ENCODE measurements at places on chromosomes 16 and 17.

- DNase-seq, result no peak
Measured at GRCh38 chr16:86029131-86029741, 130.3 kb downstream of the IRF8 start.

- no peak for DNase-seq
Measured at GRCh38 chr17:1109606-1110540, 69.9 kb downstream of the ABR start.

GRCh38 chr16:86142801-86143236 is 243.9 kb downstream of the IRF8 start:
- DNase-seq, result no peak

DNA sequence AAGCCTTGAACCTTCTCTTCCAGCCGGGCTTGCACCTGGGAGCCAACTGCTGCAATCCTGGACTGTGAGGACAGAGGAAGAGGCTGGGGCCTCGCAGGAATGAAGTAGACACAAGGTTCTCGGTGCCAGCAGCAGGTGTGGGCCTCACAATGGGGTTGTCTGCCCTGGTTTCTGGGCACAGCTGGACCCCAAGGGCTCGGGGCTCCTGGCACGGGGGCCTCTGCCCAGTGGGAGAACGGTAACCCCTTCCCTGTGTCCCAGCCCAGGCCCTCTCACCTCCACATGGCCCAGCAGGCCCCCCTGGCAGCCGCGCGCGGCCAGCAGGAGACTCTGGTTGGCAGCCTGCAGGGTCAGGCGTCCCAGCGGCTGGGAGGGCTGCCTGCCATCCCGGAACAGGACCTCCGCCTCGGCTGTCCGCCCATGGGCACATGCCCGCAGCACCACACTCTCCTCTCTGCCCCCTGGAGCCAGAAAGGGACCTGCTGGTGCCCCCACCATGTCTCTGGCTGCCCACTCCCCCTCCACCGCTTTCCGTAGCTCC is 46.9 kb downstream of the RMI2 start:
- no peak for DNase-seq

DNA sequence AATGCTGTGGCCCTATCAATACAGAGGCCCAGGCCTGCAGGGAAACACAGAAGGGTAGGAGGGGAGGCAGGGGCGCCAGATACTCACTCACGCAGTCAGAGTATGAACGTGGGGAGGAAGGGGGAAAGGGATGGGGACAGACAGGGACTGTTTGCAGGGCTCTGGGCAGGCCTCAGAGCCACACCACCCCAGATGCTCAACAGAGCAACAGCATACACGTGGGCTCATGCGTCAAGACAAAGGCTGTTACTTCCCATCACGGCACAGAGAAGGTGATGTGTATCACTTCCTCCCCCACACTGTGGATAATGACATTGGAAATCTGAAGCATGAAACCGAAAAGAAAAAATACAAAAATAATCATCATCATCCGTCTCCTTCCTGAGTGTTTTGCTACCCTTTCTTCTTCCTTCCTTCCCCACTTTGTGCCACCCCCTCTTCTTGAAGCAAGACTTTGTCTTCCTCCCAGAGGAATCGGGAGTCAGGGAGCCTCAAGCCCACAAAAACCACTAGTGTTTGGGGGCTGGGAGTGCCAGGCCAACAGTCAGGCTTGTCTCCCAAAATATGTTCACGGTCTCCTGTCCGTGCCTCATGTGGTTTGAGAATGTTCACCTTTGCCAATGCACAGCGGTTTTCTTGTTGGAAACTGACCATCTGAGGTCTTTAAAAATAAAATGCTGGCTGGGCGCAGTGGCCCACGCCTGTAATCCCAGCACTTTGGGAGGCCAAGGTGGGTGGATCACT is 20.1 kb downstream of the SLC39A11 start:
- DNase-seq, result no peak

- no peak for DNase-seq
Measured at GRCh38 chr17:20276421-20276820, 190.9 kb downstream of the LGALS9B start.

DNA sequence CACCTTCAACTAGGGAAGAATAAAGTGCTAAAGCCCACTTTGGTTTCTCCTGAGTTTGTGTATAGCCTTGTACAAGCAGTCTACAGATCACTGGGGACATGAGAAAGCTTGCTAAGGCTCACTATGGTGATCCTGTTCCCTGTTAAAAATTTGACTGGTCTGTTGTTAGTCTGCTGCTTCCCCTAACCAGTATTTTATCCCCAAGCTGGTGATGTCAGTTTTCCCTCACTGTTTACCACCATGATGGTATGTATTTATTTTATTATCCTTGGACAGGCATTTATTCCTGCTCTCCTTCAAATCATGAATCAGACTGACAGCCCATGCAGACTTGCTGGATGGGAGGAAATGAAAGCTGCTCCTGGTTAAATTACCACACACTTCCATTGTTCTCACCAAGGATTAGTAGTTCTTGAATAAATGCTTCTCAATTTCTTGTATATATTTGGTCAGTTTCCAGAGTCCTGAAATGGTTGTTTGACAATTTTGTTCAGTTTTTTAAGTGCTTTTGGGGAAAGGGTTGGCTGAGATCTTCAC is 99.6 kb downstream of the CA4 start:
- DNase-seq, result no peak

DNA sequence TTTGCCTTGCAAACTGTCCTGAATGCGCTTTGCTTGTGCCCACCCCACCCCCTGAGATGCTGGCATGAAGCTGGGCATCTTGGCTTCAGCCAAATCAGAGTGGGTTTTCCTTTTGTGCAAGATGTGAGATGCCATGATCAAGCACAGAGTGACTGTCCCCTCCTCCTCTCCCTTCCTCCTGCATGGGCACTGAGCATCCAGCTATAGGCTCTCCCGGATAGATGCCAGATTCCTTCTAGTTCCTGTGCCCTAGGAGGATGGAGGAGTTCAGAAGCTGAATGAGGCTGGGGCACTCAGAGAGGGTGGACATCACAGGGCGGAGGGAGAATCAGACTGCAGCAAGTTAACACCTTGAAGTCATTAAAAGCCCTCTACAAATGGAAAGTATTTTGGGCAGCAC is 384.1 kb upstream of the CCL2 start:
- DNase-seq, result no peak

- no peak for DNase-seq
Measured at GRCh38 chr16:69904495-69905170, 46.5 kb upstream of the CLEC18A start.

DNA sequence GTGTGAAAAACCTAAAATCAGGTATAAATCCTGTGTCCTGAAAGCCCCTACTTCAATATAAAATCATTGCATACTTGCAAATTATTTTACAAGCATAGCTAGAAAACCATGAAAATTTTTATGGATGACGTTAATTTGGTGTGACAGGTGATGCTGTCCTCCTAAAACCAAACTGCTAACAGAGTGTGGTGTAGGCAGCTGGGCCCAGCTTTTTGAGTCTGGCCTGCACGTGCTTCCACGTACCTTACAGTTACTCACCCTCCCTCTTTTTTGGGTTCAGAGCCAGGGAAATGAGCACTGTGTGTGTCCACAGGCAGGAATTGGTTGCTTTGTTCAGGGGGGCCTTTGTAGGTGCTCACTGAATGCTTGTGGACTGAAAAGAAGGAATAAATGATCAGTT is 36.4 kb downstream of the CLEC16A start:
- DNase-seq, result no peak

GRCh38 chr16:9969580-9969979 is 212.6 kb downstream of the GRIN2A start:
- DNase-seq, result no peak

DNA sequence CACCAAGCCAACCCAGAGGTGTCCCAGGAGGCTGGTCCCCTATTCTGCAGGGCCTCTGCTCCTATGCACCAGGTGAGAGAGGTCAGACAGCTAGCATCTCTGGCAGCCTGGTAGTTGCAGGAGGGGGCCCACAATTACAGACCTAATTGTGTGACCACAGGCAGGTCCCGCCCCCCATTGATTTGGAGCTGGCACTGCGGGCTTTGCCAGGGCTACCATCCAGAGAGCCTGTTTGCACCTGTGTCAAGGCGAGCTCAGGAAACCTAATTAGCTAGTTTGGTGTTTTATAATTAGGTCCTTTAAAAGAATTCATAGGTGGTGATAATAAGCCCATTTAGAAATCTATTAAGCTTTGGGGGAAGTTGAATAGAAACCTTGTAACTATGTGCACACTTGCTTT is 90.2 kb downstream of the MRM1 start:
- DNase-seq, result no peak

GRCh38 chr17:43597624-43598356 is 51.6 kb upstream of the ETV4 start:
- no peak for DNase-seq

DNA sequence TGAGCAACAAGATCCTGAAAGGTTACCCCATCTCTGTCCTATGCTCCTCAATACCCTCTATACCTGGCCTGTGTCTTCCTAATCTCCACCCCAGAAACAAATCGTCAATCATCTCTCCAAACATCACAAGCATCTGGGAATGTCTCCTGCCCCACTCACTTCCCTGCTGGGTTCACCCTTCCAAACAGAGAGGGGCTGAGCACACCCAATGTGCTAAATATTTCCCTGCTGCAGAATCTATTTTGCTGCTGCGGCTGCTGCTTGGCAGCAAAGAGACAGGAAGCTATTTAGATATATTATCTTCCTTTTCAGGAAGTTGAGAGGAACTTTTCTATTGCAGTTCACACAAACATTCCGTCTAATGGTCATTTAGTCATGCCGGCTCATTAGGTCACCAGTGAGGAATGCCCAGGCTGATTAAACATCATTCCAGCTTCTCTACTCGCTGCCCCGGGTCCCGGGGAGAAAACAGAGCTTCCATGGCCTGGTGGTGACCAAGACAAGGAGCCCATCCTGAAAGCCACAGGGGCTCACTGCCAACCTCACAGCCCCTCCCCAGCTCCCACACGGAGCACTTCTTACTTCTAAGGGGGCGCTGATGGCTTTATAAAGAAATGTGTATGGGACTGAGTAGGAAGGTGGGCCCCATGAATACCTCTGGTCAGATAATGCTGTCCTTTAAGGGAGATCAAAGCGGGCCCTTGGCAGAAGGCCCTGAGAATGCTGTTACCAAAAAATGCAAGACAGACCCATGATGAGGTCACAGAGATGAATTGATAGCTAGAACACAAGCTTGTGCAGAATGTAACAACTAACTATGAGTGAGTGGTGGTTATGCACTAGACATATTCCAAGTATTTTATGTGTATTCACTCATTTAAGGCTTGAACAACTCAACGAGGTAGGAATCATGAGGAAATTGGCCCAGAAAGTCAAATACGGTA is 218.3 kb downstream of the SOX9 start:
- DNase-seq, result no peak

DNA sequence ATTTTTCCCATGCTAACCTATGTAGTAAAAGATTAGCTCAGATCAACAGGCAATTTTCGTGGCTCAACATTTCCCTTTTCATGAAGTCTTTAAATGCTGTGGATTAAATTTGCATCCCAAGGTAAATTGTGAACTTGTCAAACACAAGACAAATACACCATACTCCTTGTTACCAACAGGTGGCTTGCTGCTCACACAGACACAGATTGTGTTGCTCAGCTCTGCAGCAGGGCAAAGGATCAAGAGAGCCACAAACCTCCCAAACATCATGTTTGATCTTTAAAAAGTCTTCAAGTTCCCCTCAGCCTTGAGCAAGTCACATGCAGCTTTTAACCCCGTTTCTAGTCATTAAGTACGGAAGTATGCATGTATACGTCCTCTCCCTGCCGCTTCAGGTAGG is 119.6 kb upstream of the CNTNAP4 start:
- no peak for DNase-seq

DNA sequence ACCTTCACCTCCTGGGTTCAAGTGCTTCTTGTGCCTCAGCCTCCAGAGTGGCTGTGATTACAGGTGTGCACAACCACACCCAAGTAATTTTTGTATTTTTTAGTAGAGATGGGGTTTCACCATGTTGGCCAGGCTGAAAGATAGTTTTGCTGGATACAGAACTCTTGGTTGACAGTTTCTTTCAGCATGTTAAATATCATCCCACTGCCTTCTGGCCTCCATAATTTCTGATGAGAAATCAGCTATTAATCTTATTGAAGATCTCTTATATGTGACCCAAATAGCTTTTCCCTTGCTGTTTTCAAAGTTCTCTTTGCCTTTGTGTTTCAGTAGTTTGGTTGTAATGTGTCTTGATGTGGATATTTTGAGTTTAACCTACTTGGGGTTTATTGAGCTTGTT is 50.3 kb upstream of the BRD7 start:
- no peak for DNase-seq

- no peak for DNase-seq
Measured at GRCh38 chr16:68420366-68420942, 27.9 kb downstream of the SMPD3 start.

DNA sequence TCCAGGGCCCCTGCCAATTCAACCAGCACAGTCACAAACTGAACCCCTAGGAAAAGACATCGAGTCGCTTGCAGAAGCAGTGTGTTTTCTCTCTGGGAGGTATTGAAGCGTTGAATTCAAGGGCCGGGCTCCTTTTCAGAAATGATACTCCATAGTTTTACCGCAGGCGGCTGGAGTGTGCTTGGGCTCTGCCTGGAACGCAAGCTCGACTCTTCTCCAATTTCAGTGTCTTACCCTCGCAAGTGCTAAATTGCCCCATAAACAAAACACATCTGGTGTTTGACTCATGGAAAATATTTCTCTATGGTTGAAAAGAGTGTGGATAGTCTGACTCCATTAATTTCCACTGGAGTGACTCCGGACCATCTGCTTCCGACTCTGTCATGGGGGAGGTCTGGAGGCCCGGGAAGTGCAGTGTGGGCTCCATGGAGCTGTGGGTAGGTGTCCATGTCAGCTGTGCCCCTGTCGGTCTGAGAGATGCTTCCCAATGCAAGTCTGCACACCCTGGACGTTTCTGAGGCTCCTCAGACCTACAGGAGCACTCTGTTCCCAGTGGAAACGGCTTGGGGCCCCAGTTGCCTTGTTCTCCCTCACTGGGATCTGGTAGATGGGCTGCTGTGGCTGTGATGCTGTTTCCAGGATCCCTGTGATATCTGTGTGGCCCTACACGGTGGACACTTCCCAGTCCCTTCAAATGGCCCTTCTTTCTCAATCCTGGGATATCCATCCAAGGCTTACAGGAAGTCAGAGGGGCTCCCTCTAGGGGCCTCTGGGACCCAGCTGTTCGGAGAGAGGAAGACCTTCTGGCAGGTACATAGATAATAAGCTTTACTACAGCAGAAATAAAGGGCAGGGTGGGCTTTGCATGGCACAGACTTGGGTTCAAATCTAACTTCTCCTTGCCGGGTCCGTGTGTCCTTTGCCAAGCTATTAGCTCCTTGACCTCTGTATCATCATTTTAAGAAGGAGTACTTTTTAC is 119.8 kb upstream of the CDH13 start:
- no peak for DNase-seq

GRCh38 chr17:44608727-44609435 is 47.4 kb upstream of the MEIOC start:
- no peak for DNase-seq
